ENCODE measurements at places on chromosomes 3 and 15. TPM values are rescaled to one million over a fixed set of nuclear protein-coding genes. Genes with fewer than 3 reads are reported as not detected.

DNA sequence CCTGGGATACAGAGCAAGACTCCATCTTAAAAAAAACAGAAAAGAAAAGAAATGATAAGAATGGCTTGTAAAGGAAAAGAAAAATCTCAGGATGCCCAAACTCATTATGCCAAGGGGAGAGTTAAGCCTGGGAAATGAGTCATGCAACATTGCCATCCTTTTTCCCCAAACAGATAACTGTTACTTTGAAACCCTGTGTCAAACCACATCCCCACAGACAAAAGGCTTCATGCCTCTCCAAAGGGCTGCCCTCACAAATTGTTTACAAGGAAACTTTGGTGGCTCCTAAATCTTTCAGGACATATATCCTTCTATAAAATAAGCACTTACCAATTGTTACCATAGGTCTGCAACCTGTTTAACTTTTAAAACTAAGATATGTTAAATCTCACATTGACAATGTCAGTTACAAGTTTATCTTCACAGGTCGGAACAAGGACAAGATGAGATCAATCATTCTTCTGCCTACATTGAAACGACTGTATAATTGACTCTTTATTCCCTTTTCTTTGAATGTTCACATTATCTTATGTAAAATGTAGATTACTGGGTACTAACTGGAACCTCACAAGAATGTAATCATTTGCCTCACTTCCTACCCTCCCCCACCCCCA is 18.6 kb upstream of the SENP7 start:
- no peak for DNase-seq

GRCh38 chr3:146159616-146160320 is 1.2 kb downstream of the PLOD2 start:
- no peak for DNase-seq

- DNase-seq, result peak; percentile 39
Observed at GRCh38 chr3:5136211-5136918, 14.3 kb downstream of the ARL8B start.

- DNase-seq, result peak; percentile 68
Observed at GRCh38 chr15:98648654-98649471, 524 bp downstream of the IGF1R start.

GRCh38 chr3:42061713-42062380 is 29.3 kb upstream of the TRAK1 start:
- peak; percentile 24 for DNase-seq

GRCh38 chr3:57826952-57827723 is 71.0 kb downstream of the SLMAP start:
- no peak for DNase-seq

DNA sequence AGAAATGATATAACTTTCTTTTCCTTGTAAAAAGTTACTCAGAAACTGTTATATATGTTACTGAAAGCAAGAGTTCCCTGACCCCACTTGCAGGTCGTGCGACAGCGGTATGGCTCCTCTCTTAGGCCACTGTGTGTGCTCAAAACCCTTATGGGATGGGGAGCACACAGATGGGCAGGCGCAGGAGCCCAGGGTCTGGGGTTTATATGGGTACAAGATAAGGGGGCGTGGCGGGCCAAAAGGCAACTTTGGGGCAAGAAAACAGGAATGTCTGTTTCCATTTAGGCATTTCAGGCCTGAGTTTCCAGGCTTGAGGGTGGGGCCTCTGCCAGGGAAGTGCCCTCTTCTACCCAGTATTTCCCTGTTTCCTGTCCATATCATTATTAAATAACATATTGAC is 736.5 kb downstream of the VGLL3 start:
- no peak for DNase-seq

GRCh38 chr3:52072020-52072419 is 15.6 kb upstream of the DUSP7 start:
- DNase-seq, result no peak

- DNase-seq, result no peak
Observed at GRCh38 chr3:127411083-127411727, 123.4 kb upstream of the PRR20G start.

DNA sequence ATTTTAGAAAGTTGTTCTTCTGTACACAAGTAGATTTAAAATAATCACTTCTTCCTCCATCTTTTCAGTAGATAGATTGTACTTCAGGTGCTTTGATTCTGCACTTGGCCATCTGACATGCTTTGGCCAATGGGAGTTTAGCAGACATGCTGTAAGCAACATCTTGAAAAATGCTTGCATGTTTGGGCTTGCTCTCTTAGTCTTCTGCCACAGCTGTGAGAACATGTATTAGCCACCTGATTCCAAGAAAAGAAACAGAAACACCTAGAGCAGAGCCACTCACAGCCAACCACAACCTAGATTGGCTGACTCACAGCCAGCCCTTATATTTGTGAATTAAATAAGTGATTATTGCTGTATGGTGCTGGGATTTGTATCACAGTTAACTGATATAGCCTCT is 70.2 kb upstream of the GADL1 start:
- DNase-seq, result no peak

GRCh38 chr3:101665357-101665756 is 11.6 kb downstream of the ZBTB11 start:
- DNase-seq, result no peak

CRYGS gene
- total RNA-seq, result 1.3 TPM

GRCh38 chr15:74748322-74748946 is at the start of gene CYP1A2:
Gene CYP1A2, plus strand, starts transcription at chr15:74748845. Its CDS starts 894 bp downstream, at chr15:74749739.
- DNase-seq, result no peak

GRCh38 chr15:81107889-81108288 is 26.2 kb upstream of the CFAP161 start:
- DNase-seq, result no peak

GRCh38 chr3:197308591-197308990 is 10.2 kb upstream of the DLG1 start:
- no peak for DNase-seq

CHRD gene
- total RNA-seq, result 33.0 TPM

GRCh38 chr15:100346866-100347512 is 5.2 kb upstream of the ADAMTS17 start:
- DNase-seq, result no peak

GRCh38 chr3:71011565-71012287 is 571.8 kb downstream of the FOXP1 start:
- no peak for DNase-seq

RLBP1 gene
- total RNA-seq, result not detected

- peak; percentile 76 for DNase-seq
Observed at GRCh38 chr15:68186671-68187397, 18.3 kb downstream of the CALML4 start.
